ENCODE measurements at places on chromosomes 7 and 10.

GRCh38 chr10:22368981-22369380 is 23.7 kb downstream of the SPAG6 start:
- no peak for DNase-seq

DNA sequence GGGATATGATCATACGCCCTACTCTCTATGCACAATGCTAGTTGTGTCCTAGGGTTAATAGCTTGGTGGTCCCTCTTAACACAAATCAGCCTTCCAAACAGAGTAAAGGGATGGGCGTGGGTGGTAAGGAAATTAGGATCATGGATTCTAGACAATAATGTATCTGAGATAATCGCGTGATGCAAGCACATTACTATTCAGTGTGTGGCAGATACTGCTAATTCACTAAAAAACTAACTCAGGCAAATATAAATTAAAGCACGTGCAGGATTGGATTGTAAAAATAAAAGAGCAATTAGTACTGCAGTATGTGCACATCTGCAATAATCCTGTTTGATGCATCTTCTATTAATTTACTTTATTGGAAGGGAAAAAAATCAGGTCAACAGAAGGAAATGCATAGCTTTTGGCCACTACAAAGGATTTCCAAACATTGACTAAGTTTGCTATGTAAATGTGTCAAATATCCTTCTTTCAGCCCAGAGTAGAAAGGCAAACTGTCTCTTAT is 22.0 kb downstream of the TWIST1 start:
- no peak for DNase-seq

DNA sequence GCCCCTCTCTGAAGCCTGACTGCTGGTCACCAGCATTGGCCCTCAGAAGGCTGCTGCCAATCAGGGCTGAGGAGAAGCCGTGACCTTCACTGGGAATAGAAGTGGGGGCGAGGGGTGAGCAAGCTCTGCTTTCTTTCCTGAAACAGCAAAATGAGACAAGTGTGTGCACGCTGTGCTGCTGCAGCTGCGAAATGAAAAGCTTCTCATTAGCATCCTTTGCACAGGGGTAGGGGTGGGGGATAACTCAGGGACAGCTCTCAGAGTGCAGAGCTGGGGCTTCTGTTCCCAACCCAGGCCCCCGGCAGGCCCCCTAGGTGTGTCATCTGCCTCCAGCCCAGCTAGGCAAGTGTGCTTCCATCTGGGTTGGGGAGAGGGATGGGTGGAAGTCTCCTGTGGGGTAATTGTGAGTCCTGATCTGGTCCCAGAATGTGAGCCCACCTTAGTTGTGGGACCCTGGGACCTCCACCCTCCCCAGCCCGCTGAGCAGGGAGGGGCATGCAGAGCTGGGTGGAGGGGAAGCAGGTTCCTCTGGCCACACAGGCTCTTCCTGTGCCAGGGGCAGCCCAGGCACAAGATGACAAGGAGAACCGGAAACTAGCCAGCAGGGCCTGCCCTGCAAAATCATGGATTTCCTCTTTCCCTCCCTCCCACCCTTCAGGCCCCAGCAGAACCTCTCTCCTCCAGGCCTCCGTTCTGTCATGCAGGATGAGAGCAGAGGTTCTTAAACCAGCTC is 22.2 kb downstream of the ZNF467 start:
- no peak for DNase-seq

GRCh38 chr7:157875230-157876179 is 538.7 kb downstream of the DNAJB6 start:
- no peak for DNase-seq

DNA sequence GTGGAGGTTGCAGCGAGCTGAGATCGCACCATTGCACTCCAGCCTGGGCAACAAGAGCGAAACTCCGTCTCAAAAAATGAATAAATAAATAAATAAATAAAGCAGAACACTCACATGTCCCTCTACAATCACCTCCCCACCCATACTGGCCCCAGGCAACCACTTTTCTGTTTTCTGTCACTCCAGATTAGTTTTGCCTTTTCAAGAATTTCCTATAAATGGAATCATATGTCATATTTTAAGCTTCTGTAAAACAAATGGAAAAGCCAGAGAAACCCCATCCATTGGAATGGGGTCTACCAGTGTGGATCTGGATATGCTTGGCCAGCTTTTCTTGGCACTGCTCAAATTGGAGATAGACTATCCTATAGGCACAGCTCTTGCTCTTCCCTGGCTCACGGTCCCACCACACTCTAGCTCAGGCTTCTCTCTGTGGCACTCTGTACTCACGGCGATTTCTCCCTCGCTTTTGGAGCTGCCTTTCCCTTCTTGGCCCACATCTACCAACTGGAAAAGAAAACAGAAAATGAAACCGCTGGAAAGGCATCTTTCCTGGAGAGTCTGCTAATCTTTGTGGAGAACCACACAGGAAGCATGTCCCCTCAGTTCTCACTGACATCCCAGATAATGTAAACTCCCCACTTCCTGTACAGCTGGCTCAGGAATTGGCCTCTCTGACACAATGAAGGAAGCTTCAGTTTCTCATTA is 210.1 kb downstream of the JCAD start:
- DNase-seq = no peak

Measured in RKO (cell line).